ENCODE measurements at places on chromosomes 11 and 22.

DNA sequence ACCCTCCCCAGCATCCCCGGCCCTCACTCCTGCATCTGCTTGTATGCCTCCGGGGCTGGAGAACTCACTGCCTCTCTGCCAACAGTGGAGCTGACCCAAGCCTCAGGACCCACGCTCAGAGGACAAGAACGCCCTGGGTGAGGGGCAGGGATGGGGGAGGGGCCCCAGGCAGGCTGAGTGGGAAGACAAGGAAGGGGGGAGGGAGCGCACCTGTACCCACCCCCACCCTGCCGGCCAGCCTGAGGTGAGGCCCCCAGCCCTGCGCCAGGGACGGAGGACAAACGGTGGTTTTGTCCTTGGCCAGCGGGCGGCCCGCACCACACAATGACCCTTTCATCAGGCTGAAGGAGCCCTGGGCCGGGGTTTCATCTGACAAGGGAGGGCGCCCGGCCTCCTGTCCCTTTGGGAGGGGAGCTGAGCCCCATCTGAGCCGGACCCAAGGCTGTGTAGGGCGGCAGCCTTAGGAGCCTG lies 10.0 kb downstream of the WNT7B start:
- DNase-seq = no peak

GRCh38 chr11:33179348-33179803 lies 18.1 kb upstream of the CSTF3 start:
- DNase-seq = no peak

DNA sequence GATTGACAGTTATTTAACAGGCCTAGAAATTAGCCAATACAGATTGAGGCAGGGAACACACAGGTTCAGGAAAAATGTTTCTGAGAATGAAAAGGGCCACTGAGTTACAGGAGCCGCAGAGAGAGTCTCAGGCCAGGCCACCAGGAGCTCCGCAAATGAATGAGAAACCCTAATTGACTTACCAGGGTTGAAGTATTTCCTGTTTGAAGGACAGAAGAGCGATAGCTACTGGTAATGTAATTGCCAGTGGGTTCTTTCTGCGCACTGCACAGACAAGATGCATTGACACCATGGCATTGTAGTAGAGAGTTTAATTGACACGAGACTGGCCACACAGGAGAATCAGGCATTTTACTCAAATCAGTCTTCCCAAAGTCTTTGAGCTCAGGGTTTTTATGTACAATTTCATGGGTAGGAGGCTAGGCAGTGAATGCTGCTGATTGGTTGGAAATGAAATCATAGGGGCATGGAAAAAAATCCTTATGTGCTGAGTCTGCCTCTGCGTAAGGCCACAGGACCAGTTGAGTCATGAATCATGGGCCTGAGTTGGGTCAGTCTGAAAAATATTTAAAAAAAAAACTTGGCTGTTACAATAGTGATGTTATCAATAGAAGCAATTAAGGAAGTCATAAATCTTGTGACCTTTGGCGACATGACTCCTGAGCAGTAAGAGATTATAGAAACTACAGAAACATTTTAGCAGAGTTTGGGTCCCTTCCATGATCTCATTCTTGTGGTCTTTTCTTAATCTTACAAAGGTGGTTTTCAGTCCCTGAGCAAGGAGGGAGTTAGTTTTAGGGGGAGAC lies 203.8 kb downstream of the CASP12 start:
- no peak for DNase-seq

DNA sequence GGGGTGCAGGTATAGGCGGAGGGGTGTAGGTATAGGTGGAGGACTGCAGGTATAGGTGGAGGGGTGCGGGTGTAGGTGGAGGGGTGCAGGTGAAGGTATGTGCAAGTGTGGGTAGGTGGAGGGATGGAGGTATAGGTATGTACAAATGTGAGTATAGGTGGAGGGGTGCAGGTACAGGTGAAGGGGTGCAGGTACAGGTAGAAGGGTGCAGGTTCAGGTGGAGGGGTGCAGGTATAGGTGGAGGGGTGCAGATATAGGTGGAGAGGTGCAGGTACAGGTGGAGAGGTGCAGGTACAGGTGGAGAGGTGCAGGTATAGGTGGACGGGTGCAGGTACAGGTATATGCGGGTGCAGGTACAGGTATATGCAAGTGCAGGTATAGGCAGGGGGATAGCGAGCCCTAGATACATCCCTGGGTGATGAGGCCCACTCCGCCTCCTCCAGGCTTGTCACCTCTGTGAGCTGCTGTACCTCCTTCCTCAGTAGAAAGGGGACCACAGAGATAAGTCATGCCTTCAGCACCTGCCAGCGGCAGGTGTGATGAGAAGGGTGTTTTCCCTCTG lies 17.2 kb downstream of the LINC01488 start:
- DNase-seq = peak; percentile 25

- peak; percentile 85 for DNase-seq
Measured at GRCh38 chr22:41127451-41127850, 35.1 kb downstream of the EP300 start.

DNA sequence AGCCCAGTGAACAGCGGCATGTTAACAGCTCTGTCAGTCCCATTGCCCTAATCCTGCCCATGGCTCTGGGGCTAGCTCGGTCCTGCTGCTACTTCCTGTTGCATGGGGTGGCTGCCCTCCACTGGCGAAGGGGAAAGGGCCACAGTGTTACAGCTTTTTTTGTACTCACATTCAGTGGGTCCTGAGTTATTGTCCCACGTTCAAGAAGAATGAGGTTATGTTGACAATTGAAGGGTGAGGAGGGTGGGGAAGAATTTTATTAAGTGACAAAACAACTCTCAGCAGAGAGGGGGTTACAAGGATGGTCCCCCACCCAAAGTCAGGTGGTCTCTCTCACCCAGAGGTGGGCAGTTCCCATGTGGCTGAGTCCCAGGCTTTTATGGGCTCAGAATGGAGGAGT lies 17.7 kb upstream of the MS4A7 start:
- no peak for DNase-seq

DNA sequence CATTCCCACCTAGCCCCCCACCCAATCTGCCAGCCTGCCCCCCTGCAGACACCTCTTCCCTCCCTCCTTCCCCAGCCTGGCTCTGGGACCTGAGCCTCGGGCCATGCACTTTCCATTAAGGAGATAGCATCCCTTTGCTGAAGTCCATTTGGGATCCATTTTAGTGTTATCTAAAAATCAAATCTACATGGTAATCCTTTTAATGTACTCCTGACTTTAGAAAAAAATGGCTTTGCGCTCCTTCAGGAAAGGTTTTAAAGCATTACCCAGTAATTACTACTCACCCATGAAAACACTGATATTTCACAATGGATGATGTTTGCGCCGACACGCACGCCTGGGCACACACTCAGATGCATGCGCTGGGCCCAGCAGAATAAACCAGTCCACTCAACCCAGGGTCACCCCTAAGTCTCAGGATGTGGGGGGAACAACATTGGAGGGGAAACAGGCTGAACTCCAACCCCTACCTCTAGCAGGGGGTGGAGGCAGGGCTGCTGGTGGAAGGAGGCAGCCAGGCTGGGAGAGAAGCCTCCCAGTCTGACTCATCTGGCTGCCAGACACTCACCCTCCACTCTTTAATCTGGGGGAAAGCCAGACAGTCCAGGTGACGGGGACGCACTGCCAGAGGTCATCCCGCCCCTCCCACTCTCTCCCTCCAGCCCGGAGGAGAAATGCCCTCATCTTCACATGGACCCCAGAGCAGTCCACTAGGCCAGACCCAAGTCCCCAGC lies 29.8 kb downstream of the LMO1 start:
- no peak for DNase-seq

- no peak for DNase-seq
Measured at GRCh38 chr11:89463266-89463780, 27.9 kb downstream of the NOX4 start.

GRCh38 chr11:117826832-117827231 lies 2.3 kb upstream of the FXYD2 start:
- DNase-seq = peak; percentile 31

DNA sequence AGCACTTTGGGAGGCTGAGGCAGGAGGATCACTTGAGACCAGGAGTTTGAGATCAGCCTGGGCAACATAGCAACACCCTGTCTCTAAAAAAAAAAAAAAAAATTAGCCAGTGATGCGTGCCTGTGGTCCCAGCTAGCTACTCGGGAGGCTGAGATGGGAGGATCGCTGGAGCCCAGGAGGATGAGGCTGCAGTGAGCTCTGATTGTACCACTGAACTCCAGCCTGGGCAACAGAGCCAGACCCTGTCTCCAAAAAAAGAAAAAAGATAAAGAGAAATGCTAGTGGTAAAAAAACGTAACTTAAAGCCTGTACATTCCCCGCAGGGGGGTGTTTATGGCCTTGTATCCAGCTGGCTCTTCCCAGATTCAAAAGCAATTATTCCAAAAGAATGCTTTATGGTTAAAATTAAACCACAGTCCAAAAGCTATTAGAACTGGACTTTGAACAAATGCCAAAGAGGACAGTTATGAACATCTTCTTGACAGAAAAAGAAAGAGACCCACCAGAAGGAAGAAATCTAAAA lies 16.4 kb upstream of the SNX32 start:
- peak; percentile 47 for DNase-seq

GRCh38 chr22:38935023-38935422 lies 22.4 kb upstream of the APOBEC3A start:
- no peak for DNase-seq

- DNase-seq = no peak
Measured at GRCh38 chr11:96960926-96961325, 571.1 kb downstream of the JRKL start.

DNA sequence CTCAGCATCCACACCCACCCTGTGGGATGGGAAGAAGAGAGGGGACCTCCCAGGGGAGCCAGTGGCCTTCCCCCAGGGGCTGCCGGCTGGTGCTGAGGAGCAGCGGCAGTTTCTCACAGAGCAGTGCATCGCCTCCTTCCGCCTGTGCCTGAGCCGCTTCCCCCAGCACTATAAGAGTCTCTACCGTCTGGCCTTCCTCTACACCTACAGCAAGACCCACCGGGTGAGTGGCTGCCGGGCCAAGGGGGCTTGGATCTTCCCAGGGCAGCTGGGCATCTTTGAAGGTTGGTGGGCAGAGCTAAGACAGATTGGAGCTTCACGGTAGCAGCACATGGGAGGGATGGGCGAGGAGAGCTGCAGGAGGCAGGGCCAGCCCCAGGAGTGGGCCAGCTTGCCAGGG lies 61.8 kb upstream of the SUSD2 start:
- no peak for DNase-seq

DNA sequence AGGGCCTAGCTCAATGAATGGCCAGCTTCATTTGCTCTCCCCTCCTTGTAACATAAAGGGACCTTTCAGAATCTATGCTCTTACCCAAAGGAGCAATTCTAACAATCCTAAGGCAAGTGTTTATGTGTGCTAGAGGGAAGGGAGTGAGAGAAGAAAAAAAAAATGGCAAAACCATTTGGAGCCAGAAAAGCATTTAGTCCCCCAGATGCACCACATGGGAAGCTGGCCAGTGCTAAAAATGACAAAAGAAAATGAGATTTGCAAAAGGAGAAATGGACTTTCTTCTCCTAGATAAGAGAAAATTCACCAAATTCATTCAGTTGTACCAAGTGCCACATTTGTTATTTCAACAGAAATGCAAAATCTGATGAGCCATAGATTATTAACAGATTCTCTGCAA lies 52.8 kb downstream of the SERGEF start:
- no peak for DNase-seq

DNA sequence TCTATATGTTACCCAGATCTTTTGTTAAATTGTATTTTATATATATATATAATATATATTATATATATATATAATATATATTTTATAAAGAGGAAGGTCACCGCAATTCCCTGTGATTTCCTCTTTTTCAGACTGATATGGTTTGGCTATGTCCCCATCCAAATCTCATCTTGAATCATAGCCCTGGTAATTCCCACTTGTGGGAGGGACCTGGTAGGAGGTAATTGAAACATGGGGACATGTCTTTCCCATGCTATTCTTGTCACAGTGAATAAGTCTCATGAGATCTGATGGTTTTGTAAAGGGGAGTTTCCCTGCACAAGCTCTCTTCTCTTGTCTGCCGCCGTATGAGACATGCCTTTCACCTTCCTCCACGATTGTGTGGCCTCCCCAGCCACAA lies 157.6 kb downstream of the RAB38 start:
- DNase-seq = no peak

DNA sequence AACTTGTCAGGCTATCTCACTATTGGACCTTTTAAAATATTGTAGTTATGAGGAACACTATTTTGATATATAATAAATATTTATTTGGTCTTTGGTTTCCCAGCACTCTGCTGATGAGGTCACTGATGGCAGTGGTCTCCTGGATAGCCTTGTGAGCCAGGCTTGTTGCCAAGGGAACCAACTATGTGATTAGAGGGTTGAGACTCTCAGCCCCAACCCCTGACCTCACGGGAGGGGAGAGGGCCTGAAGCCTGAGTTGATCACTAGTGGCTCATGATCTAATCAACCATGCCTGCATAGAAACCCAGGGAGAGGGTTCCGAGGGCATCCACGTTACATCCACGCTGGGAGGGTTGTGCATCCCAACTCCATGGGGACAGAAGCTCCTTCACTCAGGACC lies 10.8 kb downstream of the PANX1 start:
- DNase-seq = no peak

- peak; percentile 73 for DNase-seq
Measured at GRCh38 chr22:40653361-40653760, 16.8 kb upstream of the MRTFA start.

- DNase-seq = peak; percentile 54
Measured at GRCh38 chr11:16771350-16772140, 33.1 kb downstream of the C11orf58 start.

- DNase-seq = no peak
Measured at GRCh38 chr11:77407613-77408012, 66.3 kb downstream of the PAK1 start.

GRCh38 chr11:120554766-120555432 lies 43.4 kb downstream of the GRIK4 start:
- DNase-seq = no peak

GRCh38 chr11:124050748-124051147 lies 9.6 kb upstream of the OR10G7 start:
- DNase-seq = no peak

DNA sequence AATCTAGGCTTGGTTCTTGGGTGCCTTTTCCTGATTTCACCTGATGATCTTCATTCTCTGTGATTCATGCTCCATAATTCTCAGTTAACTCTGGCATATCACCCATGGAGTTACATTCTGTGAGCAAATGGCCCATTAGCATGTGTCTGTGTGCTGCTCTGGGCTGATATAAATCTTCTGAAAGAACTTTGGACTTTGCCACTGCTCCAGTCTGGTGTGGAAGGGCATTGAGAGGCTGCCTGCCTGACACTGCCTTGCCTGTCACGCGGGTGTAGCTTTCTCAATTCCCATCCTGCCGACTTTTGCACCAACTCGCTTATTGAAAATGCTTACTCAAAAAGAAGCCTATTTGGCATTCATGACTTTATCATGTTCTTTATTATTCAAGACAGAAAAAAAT lies 42.2 kb downstream of the FAT3 start:
- DNase-seq = no peak

Measured in posterior vena cava (tissue), 2 donors.